NCI-H1048 (cell line): ENCODE measurements at places on chromosomes 7 and 10.

DNA sequence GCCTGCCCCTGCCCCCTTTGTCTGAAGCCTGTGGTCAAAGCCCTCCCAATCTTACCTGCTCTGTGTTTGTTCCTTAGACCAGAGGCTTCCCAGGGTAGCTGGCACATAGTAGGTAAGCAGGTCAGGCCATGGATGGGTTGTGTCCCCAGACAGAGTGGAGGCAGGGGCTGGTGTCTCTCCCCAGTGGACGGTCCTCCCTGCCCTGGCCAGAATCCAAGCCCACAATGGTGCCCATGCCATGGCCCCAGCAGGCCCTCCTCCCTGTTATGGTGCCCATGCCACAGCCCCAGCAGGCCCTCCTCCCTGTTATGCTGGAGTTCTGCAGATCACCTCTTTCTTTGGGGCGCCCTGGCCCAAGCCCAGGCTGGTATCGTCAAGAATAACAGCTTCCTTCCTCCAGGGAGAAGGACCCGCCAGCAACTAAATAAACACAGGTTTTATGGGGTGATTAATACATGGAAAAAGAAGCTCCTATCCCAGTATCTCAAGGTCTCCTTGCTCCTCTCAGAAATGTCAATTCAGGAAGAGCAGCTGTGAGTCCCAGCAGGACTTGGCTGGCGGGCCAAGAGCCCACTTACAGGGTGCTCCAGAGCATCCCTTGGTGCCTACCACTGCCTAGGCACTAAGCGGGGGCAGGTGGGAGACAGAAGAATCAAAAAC lies 82.0 kb downstream of the NEURL1 start:
- DNase-seq: no peak

DNA sequence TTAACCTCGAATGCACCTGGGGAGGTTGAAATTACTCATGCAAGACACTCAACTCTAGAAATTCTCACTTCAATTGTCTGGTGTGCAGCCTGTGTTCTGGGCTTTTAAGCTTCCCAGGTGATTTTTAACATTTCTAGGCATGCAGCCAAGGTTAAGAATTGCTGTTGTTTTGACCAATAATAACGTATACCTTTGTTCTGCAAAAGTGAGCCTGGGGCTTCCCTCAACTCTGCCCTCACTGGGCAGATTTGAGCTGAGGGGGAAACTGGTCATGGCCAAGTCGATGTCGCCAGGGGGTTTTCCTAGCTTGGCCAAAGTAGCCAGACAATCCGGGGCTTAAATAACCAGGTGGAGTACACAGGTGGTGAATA lies 568 bp downstream of the PRSS2 start:
- DNase-seq: no peak

DNA sequence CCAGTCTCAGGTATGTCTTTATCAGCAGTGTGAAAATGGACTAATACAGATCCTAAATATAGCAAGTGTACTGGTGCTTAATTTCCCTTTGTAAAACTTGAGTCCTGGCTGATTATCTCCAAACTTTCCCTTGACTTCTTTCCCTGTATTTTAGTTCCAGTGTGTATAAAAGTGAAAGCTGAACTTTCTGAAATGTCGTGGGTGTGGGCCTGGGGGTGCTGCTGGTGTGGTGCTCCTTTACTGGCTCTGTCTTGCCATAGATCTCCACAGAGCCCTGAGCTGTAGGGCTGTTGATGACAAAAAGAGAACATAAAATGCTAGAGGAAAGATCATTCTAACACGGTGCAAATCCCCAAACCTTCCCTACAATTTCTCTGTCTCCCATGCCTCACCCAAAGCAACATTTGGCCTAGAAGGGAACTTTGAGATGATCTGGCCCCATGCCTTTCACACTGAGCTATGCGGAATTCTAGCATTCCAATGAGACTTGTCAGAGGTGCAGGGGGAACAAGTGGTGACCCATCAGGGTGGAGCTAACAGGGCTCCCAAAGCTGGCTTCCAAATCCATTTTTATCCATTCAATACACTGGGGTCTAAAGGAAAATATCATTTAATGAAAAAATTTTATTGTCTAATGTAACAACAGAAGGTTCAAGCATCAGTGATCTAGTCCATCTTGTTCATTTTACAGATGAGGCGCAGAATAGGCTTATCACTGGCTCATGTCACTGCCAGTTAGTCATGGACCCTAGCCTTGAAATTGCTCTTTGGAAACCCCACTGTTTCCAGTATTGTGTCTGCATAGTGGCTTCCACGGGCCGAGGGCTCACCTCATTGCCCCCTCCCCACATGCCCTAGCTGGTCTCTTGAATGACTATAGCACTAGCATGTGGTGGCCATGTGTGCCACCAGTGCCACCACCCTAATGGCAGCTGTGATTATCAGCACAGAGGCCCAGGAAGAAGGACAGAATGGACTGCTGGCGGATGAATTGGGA lies 1000.9 kb downstream of the LRMDA start:
- no peak for DNase-seq

DNA sequence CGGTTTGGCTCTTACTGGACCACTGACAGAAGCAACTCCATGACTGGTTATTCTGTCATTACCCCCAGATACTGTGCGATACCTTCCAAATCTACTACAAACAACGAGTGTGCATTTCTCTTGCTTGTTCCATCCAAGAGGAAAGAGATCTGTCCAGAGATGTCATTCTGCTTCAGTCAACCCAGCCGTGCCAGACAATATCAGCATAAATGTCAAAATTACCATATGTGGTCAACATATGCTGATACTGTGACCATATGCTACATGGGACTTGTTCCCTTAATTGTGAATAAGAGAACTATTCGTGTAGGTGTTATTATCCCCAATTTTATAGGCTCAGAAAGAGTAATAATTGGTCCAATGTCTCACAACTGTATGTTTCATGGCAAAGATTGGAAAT lies 143.2 kb upstream of the PRSS1 start:
- DNase-seq: no peak

DNA sequence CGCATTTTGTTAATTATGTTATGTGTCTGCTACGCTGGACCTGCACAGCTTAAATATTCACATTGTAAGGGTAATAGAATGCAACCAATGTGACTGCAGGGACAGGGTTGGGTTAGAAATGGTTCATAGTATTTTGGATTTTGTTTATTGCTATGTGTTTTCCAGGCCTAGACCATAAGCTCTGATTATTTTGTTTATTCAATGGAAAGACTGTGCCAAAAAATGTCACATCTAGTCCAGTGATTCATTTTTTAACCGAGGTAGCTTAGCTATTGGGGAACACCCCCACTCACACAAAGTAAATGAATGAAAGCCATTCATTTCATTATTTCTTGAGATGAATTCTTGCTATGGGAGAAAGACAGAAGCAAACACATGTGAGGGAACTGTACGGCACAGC lies 516.5 kb upstream of the ANKRD30A start:
- DNase-seq: no peak

GRCh38 chr7:137774793-137775201 lies 72.0 kb downstream of the DGKI start:
- no peak for DNase-seq

DNA sequence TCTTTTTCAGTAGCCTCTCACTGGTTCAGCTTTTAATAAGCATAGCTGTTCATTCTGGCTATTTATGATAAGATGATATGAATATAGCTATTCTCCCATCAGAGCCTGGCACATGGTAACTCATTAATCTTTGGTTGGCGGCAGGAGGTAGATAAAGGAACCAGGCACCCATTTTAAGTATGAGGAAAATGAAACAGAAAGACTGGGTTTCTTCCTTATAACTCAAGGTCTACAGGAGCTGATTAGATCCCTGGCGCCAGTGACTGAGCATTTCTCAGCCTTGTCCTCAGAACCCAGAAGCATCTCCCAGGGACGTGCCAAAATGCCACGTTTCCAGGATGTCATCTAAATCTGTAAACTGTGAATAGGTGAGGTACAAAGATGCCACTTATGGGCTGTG lies 141.9 kb downstream of the TCF7L2 start:
- DNase-seq: no peak

GRCh38 chr10:125105706-125106255 lies 54.6 kb downstream of the CTBP2 start:
- DNase-seq: no peak

GRCh38 chr10:49609006-49609282 lies 1.2 kb upstream of the SLC18A3 start:
- no peak for DNase-seq

- no peak for DNase-seq
Observed at GRCh38 chr10:129547608-129548007, 80.6 kb downstream of the MGMT start.

DNA sequence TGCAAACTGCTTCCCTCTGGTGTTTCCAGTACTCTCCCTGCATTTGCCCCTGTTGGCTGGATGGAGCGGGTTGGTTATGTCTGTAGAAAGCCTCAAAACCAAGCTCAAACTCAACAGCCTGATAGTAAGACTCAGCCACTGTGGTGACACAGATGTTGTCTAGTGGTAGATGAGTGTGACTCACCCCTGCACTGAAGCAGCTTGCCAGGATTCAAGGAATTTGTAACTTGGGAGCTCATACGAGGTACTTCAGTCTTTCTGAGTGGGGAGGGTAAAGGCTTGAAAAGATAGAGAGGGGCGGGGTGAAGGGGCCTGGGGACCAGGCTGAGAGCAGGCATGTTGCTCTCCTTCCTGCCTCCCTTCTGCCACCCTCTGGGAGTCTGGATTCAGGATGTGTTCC lies 22.9 kb upstream of the AQP1 start:
- DNase-seq: no peak

GRCh38 chr7:40586197-40586596 lies 451.4 kb downstream of the SUGCT start:
- DNase-seq: no peak

GRCh38 chr10:112991888-112992491 lies 41.9 kb downstream of the TCF7L2 start:
- DNase-seq: no peak

DNA sequence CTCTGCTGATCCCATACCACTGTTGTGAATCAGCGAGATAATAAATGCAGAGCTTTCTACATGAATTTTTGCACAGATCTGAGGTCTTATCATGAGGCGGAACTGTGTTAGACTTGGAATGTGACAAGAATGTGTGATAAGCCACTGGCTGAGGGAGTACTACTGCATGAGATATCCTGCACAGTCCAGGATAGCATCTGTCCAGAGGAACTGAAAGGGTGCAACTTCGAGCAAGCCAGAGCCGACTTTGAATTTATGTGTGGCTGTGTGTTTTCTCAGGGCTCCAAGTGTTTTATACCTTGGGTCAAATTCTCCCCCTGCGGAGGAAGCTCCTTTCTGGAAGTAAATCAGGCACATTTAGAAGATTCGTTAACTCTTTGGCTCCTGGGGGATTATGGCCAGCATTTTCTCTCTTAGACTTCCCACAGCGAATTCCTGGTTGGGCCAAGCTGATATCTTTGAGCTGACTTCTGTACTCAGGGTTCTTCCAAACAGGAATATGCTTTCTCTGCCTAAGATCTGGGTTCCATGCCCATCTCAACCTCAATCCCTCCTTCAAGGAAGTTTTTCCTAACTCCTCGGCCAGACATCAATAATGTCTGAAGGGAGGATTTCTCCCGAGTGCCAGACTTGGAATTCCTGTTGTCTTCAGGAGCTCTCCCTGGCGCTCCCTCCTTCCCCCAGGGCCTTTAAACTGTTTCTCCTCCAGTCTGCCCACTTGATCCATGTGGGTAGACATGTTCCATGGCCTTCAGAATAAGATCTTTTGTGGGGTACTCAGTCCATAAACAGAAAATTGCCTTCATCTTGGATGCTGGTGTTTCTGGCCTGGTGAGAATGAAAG lies 2.5 kb upstream of the MEST start:
- DNase-seq: no peak

DNA sequence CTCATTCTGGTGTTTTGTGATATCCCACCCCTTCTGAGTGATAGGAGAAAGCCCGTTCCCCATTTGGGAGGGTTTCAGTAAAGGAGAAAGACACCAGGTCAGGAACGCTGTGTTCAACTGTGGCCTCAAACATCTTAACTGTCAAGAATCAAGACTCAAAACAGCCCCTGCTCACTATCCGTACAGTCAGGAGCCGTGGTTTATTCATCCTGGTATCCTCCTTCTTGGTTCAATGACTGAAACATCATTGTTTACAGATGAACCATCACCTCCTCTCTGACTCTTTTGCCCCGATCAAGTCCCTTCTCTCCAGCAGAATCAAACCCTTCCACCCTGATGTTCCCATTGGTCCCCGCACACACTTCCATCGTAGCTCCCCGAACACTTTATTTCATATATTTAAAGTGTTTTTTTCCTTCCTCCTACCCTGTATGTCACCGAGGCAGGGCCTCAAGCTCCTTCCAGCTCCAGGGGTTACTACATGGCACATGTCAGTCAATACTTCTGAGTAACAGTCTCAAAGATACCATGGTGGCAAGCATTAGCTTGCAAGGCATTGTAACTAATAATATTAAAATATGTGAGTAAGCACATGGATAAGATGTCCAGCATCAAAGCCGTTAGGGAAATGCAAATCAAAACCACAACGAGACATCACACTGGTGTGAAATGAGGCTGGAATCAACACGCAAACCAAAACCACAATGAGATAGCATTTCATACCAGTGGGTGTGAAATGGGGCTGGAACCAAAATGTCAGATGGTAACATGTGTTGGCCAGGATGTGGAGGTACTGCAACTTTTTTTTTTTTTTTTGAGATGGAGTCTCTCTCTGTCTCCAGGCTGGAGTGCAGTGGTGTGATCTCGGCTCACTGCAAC lies 124.7 kb upstream of the C1QL3 start:
- DNase-seq: no peak

GRCh38 chr10:5527332-5528200 lies 2.8 kb downstream of the CALML3 start:
- DNase-seq: no peak

DNA sequence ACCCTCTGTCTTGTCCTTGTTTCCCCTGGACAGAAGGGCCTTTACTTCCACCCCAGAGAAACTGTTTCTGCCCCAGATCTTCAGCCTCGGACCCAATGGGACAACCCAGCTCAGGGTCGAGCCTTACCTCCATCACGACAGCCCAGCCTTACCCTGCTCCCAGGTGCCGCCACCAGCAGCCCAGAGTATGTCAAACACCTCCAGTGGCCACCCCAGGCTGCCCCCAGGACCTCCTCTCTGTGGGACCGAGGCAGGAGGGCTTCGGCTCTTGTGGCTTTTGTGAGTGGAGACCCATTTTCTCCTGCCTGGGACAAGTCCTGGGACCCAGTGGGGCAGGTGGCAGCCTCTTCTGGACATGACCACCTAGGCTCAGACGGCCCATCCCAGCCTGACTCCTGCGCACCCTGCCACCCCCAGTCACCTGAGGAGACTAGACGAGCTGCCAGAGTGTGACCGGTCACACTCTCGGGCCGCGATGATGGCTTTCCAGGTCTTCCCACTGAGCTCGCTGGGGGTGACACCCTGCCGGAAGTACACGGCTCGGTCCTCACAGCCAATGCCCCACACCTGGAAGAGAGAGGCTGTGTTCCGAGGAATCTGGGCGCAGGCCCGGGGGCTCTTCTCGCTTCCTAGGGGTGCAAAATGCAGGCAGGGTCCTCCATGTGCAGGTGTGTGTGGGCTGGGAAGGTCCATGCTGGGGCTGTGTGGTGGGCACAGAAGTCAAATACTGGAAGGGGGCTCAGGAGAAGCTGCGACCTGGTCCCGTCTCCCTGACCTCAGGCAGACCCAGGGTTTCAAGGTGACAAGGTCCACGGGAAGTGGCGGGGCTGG lies 15.5 kb downstream of the TECPR1 start:
- no peak for DNase-seq
